ENCODE measurements at places on chromosomes 11 and 22. TPM values are rescaled to one million over a fixed set of nuclear protein-coding genes. Genes with fewer than 3 reads are reported as not detected.

ANO3 gene
- total RNA-seq, result 5.4 TPM

ST14 gene
- total RNA-seq, result 0.06 TPM

EMID1 gene
- total RNA-seq, result not detected

HEPN1 gene
- total RNA-seq, result not detected

SCT gene
- total RNA-seq, result not detected

ZP1 gene
- total RNA-seq, result not detected

ROBO4 gene
- 1.9 TPM for total RNA-seq

FGF4 gene
- not detected for total RNA-seq

GDPD4 gene
- not detected for total RNA-seq

Data from aortic smooth muscle cell (primary cell).